ENCODE measurements at places on chromosomes 2 and 18. TPM values are rescaled to one million over a fixed set of nuclear protein-coding genes. Genes with fewer than 3 reads are reported as not detected.

DNA sequence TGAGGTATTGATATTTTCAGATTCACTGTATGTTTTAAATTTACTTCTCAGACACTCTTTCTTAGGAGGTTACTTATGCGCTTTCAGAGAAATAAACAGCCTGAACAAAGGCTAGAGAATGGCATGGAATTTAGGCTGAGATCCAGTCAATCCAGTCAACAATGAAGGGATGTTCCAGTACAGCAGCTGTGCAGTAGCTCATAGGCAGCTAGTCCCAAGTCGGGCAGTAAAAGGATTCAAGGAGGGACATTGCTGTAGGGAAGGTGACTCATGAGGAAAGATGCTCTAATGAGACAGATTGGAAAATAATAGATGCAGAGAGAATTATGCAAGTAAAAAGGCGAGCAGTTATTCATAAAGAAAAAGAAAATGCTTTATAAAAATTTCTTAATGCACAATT, 397.9 kb upstream of the RGPD4 start:
- no peak for DNase-seq

- DNase-seq: no peak
These were observed 4.7 kb upstream of the HPCAL1 start for GRCh38 chr2:10297959-10298531.

DNA sequence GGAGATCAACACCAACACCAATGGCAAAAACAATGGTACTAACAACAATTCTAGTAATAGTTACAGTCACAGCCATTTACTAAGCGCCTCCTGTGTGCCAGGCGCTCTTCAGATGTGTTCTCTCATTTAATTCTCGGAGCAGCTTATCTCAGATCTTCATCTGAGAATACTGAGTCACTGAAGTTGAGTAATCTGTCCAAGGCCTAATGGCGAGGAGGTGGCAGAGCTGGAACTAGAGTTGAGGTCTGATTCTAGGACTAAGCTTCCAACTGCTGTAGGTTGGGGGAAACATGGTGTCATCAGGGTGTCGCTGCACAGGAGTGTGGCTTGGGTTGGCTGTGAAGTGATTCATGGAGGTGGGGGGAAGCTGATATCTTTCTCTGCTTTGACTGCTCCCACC, 156.1 kb downstream of the DYSF start:
- no peak for DNase-seq

DNA sequence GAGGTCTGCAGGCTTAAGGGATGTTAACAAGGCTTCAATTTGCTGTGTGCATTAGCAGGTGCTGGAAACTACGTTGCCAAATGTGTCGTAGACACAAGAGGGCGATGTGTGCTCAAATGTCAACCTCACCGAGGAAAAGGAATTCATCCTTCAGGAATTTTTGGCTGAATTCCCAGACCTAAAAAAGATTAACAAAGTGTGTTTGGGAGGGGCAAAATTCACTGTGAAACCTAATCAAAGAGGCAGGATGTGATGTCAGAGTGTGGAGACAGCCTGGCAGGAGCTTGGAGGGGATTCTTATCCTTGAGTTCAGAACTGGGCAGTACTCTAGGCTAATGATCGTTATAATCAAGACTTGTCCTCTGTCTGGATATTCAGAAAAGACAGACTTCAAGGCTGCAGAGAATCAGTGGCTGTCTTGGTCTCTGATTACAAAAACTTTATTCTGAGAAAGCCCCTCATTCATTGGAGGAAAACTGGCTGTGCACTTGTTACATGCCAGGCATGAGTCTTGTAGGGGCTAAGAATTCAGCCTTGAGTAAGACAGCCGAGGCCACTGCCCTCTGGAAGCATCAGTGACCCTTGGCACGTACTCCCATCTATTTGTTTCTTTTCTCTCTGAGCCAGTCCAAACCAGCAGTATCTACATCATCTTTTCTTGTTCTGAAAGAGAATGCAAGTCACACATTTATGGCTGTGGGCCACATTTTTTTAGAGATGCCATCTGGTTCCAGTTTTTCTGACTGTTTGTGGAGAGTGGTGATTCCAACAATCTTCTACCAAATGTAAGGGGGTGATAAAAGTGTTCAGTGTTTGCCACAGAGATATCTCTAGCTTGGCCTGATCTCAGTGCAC, 18.7 kb upstream of the SCYGR1 start:
- DNase-seq: peak; percentile 59

- DNase-seq: no peak
These were observed 102.6 kb downstream of the MCFD2 start for GRCh38 chr2:46813020-46813415.

GRCh38 chr18:75507636-75508035, 80.1 kb upstream of the SMIM21 start:
- DNase-seq: no peak

- DNase-seq: peak; percentile 33
These were observed 550.2 kb upstream of the SETBP1 start for GRCh38 chr18:44130376-44130942.

DNA sequence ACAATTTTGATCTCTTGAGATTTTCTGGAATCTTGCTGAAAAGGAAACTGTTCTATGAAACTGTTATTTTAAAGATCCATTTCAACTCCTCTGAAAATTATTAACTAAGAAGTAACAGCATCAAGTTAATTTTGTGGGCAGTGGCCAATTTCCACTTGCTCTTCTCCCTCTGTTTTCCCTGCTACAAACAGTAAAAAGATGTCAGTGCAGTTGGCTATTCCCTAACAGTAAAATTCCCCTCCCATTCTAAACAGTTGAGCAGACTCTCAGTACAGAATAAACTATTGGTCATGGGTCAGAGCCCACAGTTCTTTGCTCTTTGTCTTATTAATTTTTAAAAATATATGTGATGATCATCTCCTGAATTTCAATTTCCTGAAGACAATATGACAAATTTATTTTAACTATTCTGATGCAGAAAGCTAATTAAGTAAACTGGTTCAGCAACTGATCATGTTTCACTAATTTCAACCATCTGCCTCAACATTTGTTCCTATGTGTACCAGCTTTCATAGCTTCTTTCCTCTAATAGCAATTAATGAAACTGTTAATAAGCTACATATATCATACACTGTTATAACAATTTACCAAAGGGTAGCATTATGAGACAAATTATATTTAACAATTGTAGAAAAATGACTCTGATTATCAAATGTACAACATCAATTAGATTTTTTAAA, 41.1 kb upstream of the GALNT5 start:
- DNase-seq: no peak

- DNase-seq: no peak
These were observed 109.9 kb upstream of the ID2 start for GRCh38 chr2:8571792-8572499.

GRCh38 chr18:21897811-21898210, 157.2 kb downstream of the MIB1 start:
- peak; percentile 72 for DNase-seq

The NIF3L1 gene
- total RNA-seq: 49.1 TPM

The CDC42EP3 gene
- 21.2 TPM for total RNA-seq

The AGXT gene
- 0.16 TPM for total RNA-seq

The TACR1 gene
- 0.23 TPM for total RNA-seq

The ACVR1C gene
- 1.6 TPM for total RNA-seq

The SOWAHC gene
- 14.5 TPM for total RNA-seq

The PPP1R1C gene
- total RNA-seq: 3.7 TPM

Data from WTC11 (cell line).